ENCODE measurements at places on chromosomes 11 and 22.

DNA sequence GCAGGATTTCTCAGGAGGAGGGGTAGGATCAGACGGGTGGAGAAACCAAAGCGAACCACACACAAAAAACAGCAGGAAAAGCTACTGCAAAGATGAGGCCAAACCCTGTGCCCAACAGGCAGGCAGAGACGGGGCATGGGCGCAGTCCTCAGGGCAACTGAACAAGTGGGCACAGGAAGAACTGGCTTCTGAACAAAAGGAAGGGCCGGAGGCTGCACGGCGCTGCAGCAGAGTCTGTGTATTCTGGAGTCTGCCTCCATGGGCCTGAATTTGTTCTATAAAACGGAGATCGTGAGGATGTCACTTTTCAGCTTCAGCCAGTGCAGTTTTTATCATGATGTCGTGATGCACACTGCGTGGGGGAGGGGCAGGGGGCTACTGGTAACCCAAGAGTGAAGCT lies 1026.0 kb downstream of the TBC1D22A start:
- no peak for DNase-seq

- no peak for DNase-seq
Observed at GRCh38 chr22:41334215-41334614, 32.9 kb downstream of the ZC3H7B start.

DNA sequence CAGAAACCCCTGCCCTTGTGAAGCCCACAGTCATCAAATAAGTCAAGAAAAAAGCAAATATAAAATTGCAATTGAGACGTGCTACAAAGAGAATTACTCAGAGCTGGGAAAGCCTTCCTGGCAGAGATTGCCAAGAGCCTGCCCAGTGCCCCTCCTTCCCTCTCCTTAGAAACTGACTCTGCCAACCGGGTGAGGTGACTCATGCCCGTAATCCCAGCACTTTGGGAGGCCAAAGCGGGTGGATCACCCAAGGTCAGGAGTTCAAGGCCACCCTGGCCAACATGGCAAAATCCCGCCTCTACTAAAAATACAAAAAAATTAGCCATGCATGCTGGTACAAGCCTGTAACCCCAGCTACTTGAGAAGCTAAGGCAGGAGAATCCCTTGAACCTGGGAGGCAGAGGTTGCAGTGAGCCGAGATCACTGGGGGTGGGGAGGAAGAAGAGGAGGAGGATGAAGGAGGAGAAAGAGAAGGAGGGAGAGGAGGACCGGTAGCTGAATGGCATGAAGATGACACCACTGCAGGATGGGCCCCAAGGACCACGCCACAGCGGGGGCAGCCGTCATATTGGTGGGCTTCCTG lies 76.1 kb upstream of the RTL6 start:
- no peak for DNase-seq

GRCh38 chr11:77147668-77148321 lies 19.7 kb downstream of the MYO7A start:
- peak; percentile 79 for DNase-seq

DNA sequence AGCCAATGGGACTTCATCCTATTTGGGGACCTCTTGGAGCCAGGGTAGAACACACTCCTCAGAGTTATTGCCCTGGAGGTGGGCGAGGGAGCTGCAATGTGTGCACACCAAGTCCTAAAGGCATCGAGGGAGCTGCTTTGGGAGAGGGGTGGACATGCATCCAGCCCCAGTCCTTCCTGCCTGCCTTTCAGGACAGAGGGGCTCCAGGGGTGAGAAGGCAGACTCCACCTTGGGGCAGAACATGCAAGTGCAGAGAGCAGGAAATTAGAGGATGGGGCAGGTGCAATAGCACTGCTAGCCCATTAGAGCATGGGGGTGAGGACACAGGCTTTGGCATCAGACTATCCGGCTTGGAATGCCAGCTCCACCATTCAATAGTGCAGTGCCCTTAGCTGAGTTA lies 288.5 kb downstream of the OPCML start:
- no peak for DNase-seq

DNA sequence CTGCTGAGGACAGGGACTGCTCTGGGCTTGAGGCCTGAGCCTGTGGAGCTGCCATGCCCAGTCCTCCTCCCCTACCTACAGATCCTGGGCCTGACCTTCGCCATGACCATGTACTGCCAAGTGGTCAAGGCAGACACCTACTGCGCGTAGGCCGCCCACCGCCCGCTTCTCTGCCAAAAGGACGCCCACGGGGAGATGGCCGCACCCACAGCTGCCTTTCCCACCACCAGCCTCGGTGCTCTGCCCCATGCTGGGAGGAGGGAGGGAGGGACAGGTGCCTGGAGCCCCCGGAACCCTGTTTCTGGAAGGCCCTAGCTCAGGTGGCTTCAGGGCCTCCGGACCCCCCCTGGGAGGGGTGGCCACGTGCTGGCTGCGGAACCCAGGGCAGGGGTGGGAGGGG lies 23.8 kb downstream of the TSPAN4 start:
- no peak for DNase-seq

- peak; percentile 84 for DNase-seq
Observed at GRCh38 chr22:23862103-23862502, 4.4 kb downstream of the SLC2A11 start.
